ENCODE measurements at places on chromosomes 3 and 15. TPM values are rescaled to one million over a fixed set of nuclear protein-coding genes. Genes with fewer than 3 reads are reported as not detected.

DAZL gene
- total RNA-seq, result not detected

TOP2B gene
- 192 TPM for total RNA-seq

FBXL2 gene
- total RNA-seq, result 17.8 TPM

- peak; percentile 51 for DNase-seq
Observed at GRCh38 chr3:72724070-72724469, 124.2 kb downstream of the SHQ1 start.

GRCh38 chr3:86969500-86970189, 21.3 kb downstream of the VGLL3 start:
- no peak for DNase-seq

GRCh38 chr3:77271306-77271705, 231.4 kb downstream of the ROBO2 start:
- no peak for DNase-seq

DNA sequence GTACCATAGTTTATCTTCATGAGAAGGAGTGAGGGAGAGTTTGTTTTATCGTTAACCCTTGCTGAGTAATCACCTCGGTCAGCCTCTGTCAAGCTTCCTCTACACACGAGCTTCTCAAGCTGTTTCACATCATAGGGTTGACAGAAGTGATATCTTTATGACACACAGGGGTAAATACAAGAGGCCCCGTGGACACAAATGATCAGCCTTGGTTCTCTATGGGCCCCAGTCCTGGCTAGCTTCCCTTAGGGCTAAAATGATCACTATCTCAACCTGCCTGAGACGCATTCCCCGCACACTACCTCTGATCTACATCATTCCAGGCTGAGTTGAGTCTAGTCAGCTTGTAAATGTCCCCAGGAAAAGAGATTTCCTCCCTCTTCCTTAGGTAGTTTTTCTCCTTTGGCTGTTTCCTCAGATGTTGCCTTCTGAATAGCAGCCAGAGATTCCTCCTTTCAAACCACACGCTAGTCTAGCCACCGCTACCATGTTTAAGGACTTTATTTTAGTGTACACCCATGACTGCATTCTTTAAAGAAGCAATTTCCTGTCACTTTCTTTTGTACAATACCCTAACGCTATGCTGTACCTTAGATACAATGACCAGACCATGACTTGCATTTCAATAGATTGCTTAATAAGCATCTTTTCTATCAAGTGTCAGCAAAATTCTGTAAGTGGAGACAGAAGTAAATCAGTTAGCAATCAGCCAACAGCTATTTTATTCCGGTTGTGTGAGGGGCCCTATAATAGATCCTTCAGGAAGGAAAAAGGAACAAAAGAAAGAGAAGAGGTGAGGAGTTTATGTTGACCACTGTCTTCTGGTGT, 35.1 kb upstream of the PPARG start:
- no peak for DNase-seq

DNA sequence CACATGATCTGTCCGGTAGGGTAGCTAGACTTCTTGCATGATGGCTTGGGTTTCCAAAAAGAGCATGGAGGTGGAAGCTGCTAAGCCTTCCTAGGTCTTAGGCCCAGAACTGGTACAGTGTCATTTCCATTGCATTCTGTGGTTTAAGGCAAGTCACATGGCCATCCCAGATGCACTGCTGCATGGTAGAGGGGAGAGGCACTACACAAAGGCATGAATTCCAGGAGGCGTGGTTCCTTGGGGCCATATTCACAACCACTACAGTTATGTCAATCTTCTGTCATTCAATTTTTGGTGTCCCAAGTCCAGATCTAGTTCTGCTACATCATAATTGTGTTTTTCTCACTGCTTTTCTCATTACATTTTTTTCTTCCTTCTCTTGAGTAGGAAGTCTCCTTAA, 122.2 kb upstream of the CHRM5 start:
- DNase-seq, result no peak

DNA sequence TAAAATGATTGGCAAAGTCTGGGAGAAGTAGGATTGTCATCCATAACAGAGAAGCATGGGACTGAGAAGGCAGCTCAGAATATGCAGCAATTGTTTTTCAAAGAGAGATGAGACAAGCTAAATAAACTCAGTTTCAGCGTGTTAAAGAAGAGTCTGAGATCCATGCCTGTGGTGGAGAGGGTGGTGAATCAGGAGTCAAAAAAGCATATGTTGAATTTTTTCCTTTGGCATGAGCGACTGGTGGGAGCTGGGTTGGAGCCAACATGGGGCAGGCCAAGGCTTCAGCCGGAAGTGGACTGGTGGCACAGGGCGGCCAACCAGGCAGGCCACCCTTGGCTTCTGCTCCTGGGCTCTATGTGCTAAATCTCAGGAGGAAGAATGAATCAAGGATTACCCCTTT, 102.0 kb downstream of the SST start:
- no peak for DNase-seq

DNA sequence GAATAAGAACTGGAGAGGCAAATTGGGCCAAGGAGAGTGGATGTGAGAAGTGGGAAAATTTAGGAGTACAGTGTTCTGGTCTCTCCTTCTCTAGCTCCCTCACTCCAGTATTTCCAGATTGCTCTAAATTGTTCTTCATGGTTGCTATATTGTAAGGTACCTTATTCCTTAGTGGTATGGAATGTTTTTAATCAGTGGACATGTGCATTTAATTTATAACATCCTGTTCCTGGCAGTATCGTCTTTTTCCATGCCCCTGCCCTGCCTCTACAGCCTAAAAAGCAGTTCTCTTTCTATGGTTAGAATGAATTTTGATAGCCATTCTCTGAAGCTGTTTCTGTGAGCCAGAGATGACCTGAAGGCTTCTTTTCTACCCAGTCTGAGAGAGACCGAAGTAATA, 180.5 kb downstream of the TCF12 start:
- DNase-seq, result no peak

DNA sequence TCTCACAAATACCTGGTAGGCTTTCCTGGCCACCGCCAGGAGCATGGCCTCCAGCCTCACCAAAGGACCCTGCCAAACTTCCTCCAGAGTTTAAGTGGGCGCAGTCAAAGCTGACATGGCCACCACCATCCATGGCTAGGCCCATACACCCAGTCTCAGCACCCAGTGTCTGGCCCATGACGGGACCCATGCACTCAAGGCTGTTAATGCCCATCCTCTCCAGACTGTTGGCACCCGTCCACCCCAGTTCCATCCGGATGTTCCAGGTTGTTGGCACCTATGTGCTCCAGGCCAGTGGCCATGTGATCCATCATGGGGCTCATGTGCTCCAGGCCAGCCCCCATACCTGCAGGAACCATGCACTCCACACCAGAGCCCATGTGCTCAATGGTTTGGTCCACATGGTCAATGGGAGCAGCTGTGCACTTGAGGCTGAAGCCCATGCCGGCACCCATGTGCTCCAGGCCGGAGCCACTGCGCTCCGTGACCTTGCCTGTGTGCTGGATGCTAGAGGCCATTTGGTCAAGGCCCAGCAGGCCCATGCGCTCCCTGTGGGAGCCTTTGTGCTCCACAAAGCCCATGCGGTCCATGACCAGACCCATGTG, 20.4 kb downstream of the CTDSPL2 start:
- DNase-seq, result no peak

DNA sequence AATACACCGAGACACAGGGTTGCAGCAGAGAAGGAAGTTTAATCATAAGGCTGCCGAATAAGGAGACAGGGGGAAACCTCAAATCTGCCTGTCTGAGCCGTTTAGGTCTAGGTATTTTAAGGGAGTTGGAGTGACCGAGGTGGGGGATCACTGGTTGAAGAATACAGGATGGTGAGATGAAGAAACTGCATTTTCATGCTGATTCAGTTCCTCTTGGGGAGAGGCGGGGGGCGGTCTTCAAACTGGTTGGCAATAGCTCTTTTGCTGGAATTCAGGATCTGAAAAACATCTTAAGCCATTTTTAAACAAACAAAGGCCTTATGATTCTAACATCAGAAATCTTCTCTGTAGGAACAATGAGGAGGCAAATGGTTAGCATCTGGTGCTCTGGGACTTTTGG, 699.5 kb upstream of the CFAP20DC start:
- DNase-seq, result no peak

- DNase-seq, result no peak
Observed at GRCh38 chr3:50319181-50319893, 3.2 kb downstream of the HYAL2 start.

DNA sequence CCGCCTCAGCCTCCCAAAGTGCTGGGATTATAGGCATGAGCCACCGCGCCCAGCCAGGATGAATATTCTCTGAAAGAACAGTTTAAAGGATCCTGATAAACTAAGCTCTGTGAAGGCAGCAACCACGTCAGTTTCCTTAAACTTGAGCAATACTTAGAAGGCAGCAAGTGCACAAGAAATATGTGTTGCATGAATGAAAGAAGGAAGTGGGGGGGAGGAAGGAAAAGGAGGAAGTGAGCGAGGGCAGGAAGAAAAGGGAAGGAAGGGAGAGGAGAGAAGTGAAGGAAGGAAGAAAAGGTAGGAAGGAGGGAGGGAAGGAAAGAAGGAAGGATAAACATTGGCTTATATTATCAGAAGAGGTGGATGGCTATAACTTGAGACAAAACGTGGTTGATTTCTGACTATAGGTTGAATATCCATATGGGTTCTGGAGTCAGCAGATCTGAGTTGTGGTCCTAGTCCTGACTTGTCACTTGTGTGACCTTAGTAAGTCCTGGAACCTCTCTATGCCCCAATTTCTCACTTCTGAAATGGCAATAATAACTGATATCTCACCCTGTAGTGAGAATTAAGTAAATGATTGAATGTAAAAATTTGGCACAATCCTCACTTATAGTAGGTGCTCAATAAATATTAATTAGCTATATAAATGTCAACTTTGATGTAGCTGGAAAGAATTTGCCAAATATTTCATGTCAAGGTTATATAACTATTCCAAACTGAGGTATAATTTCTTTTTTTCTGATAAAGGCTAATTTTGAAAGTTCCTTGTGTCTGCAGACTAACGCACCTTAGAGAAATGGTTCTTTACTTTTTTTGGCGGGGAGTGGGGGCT, 12.0 kb upstream of the SEMA4B start:
- no peak for DNase-seq

DNA sequence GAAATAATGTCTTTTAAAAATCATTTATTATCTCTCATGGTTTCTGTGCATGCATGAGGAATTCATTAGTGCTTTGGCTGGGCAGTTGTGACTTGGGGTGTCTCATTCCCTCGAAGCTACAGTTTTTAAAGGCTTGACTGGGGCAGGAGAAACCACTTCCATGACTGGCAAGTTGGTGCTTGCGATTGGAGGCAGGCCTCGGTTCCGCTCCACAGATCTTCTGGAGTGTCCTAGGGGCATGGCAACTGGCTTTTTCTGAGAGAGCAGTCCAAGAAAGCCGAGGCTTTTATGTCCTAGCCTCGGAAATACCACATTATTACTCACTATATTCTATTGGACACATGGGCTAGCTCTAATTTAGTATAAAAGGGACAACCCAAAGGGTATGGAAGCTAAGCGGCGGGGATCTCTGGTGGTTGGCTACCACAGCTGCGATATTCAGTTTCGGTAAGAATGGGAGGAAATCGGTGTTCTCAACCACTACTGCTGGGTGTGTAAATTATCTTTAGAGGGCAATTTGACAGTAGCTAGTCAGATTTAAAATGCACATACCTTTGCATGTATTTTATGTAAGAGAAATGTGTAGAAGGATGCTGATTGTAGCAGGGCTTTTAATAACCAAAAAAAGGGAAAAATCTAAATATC, 48.8 kb upstream of the TOP2B start:
- no peak for DNase-seq

DNA sequence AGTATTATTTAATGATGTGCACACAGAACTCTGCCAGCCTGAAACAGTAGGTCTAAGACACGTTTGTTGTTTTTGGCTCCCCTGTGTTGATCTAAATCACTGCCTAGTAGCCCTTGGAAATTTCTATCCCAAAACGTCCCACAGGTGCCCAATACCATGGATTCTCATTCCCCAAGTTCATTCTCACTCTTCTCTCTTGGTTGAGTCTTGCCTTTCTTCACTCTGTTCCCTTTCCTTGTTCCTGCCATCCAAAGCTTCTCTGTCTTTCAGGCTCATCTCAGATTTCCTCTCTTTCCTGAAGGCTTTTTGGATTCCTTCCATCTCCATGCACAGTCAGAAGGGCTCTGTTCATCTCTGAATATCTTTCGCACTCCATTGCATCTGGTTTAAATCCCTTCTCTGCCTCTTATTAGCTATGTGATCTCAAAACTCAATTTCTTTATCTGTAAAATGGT, 54.2 kb downstream of the PPARG start:
- no peak for DNase-seq

DNA sequence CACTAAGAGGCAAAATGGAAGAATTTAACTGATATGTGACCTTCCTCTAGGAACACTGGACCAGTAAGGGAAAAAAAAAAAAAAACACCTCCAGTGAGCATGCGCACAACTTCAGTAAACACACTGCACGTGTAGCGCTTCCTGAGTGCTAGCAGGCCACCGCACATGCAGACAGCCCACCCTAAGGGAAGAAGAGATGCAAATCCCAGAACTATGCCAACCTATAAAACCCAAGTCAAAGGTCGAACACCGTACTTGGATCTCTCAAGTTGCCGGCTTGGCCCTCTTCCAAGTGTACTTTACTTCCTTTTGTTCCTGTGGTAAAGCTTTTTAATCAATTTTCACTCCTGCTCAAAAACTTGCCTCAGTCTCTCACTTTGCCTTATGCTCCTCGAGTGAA, 64.5 kb upstream of the CADPS start:
- no peak for DNase-seq

DNA sequence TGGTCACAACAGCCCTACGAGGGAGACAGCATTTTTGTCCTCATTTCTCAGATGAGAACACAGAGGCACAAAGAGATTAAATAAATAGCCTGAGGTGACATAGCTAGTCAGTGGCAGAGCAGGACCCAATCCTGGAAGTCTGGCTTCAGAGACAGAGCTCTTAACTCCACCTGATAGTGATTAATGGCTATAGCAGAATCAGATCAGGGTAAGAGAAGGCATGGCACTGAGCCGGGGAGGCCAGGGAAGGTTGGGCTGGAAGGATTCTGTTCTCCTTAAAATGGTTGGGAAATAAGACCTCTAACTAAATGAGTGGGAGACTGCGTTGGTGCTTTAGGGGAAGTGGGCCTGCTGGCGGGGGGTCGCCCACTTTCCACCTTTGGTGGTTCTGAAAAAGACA, 104.5 kb downstream of the VGLL4 start:
- DNase-seq, result no peak

- no peak for DNase-seq
Observed at GRCh38 chr3:189493271-189493670, 137.9 kb upstream of the TP63 start.

GRCh38 chr3:114609973-114610630, 316.3 kb downstream of the TIGIT start:
- no peak for DNase-seq

All from ureter (tissue), 1 donor.